ENCODE measurements at places on chromosomes 2 and 18.

DNA sequence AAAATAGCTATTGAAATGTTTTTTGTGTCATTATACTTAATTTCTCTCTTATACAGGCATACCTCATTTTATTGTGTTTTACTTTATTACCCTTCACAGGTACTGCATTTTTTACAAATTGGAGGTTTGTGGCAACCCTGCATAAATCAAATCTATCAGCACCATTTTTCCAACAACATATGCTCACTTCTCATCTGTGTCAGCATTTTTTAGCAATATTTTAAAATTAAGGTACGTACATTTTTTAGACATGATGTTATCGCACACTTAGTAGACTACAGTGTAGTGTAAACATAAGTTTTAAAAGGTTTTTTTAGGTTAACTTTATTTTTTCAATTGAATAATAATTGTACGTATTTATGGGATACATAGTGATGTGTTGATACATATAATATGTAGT lies 30.8 kb upstream of the RALBP1 start:
- DNase-seq: no peak

GRCh38 chr2:203719456-203720410 lies 13.3 kb downstream of the CD28 start:
- DNase-seq: no peak

DNA sequence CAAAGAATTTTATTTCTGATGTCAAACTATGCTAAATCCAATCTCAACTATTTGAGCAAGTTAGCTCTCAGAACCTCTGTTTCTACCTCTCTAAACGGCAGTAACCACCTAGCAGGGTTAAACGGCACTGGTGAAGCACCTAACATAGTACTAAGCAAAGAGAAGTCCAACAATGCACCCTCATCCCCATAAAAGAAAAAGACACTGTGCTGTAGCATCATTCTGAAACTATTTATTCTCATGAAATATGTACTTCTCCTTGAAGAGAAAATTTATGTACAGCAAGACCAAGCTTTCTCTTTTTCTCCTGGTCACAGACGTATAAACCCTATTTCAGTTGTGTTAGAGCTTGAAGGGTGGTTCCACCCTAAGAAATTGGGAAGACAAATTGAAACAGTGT lies 4.8 kb downstream of the MEX3C start:
- DNase-seq: no peak

- DNase-seq: no peak
Observed at GRCh38 chr2:173099804-173100203, 24.2 kb downstream of the MAP3K20 start.

DNA sequence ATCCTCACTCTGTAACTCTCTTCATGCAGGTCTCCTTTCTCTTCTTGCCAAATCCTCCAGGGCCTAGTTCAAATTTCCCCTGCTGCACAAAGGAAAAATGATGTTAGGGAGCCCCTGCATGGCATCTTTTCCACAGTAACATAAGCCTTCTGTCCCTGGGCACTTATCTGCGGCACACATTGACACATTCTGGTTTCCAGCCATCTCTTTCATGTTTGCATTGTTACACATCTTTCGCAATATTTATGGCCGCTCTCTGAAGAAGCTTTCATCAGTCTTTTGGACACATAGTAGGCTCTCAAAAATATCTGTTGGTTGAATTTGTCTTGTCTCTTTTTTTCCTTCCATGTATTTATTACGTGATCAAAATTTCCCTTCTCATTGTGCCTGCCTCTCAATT lies 1806.1 kb upstream of the PIK3C3 start:
- no peak for DNase-seq

Data from suppressor macrophage treated with lipopolysaccharide for 1 hour (primary cell).